ENCODE measurements at places on chromosomes 13 and 19. TPM values are rescaled to one million over a fixed set of nuclear protein-coding genes. Genes with fewer than 3 reads are reported as not detected.

Gene SHC2
- 343 TPM for total RNA-seq

Gene TMIGD2
- total RNA-seq: not detected

Gene CGB3
- not detected for total RNA-seq

Gene KIR3DL2
- total RNA-seq: not detected

Gene MAMSTR
- 2.7 TPM for total RNA-seq

Gene NLRP4
- total RNA-seq: not detected

Gene SERPINE3
- not detected for total RNA-seq

Gene ZNF784
- 8.4 TPM for total RNA-seq

Gene LILRB4
- total RNA-seq: 0.44 TPM

Gene SMAD9
- 43.6 TPM for total RNA-seq

Gene MAP3K10
- total RNA-seq: 66.9 TPM

Gene C19orf53
- total RNA-seq: 68.3 TPM

Gene ZNF253
- 56.0 TPM for total RNA-seq

Gene CD37
- total RNA-seq: not detected

Gene LILRA1
- total RNA-seq: not detected

Gene PLIN4
- 0.27 TPM for total RNA-seq

Gene GRK1
- total RNA-seq: 1.2 TPM

DNA sequence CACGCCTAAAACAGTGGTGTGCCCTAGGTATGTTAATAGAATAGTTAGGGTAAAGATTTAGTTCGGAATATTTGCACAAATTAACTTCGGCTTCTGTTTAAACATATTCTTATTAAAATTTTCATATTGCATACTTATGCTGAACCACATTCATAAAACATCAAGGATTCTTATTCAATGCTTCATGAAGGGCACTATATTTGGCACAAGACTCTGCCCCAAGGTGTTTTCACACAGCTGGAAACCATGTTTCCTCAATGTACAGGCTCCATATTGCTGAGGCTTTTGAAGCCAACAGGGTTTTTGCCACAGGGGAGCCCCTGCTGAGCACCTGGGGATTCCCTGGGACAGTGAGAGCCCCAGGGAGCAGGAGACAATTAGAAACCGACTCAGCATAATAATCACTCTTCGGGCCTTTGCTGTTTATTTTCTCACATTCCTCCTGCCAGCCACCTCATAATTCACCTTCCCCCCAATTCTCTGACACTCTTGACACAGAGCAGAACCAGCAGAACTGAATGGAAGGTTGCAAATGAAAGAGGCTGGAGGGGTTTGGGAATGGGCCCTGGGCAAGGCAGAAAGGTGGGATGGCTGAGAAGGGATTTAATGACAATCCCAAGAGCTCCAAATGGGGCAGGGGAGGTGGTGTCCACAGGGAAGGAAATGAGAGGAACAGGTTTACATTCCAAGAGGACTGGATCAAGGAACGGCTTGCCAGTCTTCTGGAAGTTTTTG lies 72.3 kb upstream of the POMP start:
- DNase-seq: no peak

GRCh38 chr13:35496761-35497386 lies 20.4 kb upstream of the MAB21L1 start:
- no peak for DNase-seq

GRCh38 chr13:95505986-95506385 lies 46.5 kb upstream of the CLDN10 start:
- no peak for DNase-seq

- peak; percentile 76 for DNase-seq
Measured at GRCh38 chr19:40217027-40217810, 965 bp downstream of the TTC9B start.

DNA sequence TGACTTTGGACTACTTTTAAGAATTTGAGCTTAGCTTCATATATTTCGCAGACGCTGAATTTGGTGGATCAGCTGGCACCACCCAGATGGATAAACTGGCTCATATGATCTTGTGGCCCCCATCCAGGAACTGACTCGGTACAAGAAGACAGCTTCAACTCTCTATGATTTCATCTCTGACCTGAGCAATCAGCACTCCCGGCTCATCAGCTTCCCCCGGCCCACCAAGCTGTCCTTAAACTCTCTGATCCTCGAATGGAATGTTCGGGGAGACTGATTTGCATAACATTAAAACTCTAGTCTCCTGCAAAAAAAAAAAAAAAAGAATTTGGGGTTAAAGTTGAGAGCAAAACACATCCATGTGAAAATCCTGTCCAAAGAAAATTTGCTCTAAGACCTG lies 71.4 kb upstream of the IRS2 start:
- DNase-seq: no peak

- peak; percentile 16 for DNase-seq
Measured at GRCh38 chr19:15871570-15871969, 26.3 kb downstream of the CYP4F2 start.

- no peak for DNase-seq
Measured at GRCh38 chr13:28820099-28821051, at the start of gene MTUS2. TSS of gene MTUS2 (plus strand) at chr13:28820339.

- no peak for DNase-seq
Measured at GRCh38 chr13:99425485-99426341, 75.6 kb upstream of the TM9SF2 start.

DNA sequence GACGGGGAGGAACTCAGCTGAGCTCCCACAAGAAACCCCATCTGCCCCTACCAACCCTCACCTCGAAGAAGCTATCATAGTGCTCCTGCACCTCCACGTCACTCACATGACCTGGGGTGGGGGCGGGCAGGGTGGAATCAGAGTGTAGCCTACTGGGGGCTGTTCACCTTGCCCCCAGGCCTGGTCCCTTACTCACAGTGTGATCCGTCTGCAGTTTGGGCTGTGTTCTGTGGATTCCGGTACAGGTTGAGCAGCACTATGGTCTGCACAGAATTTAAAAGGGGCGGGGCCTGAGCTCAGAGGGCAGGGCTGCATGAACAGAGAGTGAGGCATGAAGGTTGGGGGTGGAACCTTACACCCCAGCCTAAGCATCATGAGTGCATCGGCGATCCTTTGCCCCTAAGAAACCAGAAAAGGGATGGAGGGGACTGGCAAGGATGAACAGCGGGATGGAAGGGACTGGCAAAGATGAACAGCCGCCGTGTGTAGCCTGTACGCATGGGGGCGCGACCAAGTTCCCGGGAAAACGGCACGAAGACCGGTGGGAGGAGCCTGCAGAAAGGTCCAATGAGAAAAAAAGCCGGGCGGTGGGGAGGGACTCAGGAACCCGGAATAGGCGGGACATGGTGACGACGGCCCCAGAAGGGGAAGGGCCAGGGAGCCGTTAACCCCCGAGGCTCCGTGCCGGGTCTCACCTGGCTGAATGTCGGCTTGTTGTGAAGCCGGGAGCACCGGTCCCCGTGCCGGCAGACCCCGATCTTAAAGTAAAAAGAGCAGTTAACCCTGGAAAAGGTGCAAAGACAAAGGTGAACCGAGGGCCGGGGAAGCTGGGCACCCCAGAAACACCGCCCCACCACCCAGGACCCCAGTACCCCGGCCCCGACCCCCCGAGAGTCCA lies 539 bp downstream of the U2AF1L4 start:
- DNase-seq: peak; percentile 95

DNA sequence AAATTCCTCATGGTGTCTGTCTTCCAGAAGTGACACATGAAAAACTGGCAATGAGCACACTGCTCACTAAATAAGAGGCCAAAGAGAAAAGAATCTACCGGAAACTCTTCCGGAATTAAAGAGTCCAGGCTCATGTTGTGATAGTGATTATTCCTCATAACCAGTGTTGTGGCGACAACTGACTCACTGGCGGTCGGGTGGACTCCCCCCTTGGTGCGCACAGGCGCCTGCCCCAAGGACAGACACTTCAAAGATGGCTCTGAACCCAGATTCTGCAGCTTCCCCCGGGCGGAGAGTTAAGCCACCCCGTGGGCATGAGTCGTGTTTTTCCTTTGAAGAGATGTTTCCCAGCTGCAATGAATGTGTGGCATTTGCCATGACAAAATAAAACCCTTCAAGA lies 10.3 kb downstream of the IL17D start:
- DNase-seq: no peak

GRCh38 chr13:111503905-111504695 lies 183.7 kb downstream of the TEX29 start:
- DNase-seq: no peak

- no peak for DNase-seq
Measured at GRCh38 chr19:1302533-1303239, 17.0 kb downstream of the EFNA2 start.

DNA sequence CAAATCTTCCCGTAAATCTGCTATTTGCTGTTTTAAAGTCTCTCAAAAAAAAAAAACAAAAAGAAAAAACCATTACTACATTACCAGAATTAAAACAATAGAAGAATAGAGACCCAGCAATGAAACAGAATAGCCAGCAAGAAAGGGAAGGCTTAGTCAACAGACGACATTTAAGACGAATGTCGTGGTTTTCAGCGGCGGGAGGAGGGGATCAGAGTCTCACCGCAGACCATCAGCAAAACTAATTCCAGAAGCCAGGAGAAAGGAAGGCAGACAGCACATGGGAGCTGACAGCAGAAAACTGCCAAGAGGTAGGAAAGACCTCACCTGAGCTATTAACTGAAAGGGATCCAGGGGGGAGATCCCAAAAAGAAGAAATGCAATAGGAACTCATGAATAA lies 128.9 kb downstream of the RNF17 start:
- no peak for DNase-seq

- DNase-seq: peak; percentile 66
Measured at GRCh38 chr13:57633950-57634838, 2.6 kb downstream of the PCDH17 start.

GRCh38 chr13:42832341-42833096 lies 51.1 kb downstream of the FAM216B start:
- no peak for DNase-seq

- DNase-seq: no peak
Measured at GRCh38 chr19:45058622-45059159, 17.6 kb downstream of the ZNF296 start.

DNA sequence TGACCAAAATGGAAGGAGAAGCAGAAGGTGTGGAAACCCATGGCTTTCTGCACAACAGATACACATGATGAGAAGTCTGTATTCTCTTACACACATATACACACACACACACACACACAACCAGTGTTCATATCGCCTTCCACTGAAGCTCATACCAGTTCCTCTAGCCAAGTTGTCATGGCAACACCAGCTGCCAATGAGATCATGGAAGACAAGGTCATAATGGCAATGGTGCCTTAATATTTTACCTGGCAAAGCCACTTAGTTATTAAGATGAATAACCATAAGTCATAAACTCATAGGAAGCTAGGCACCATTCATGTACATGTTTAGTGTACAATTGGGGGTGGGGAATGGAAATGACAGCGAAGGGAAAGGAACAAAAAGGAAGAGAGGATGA lies 2.6 kb upstream of the DHRS12 start:
- DNase-seq: no peak

- no peak for DNase-seq
Measured at GRCh38 chr19:51150627-51151026, 8.5 kb downstream of the SIGLEC7 start.

DNA sequence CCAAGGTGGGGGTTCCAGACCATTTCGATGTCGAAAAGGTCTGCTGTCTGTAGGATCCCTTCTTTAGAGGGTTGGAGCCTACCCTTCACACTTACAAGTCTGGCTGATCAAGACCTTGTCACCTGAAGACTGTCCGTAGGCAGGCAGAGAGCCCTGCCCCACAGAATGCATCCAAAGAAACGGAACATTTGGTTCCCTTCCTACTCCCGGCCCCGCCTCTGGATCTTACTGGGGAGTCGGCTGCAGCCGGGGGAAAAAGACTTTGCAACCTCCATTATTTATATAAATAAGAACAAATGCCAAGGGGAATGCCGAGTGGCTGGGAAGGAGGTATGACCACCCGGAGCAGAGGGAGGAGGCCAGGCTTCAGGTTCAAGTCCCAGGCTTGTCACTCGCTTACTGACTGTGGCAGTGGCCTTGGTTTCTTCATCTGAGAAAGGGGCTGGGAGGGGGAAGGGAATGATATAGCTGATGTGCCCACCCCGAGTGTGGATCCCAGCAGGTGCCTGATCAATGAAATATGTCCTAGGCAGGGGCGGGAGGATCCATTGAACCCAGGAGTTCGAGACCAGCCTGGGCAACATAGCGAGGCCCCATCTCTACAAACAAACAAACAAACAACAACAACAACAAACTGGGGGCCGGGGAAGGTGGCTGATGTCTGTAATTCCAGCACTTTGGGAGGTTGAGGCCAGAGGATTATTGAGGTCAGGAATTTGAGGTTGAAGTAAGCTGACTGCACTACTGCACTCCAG lies 48.7 kb downstream of the RFX2 start:
- DNase-seq: no peak

DNA sequence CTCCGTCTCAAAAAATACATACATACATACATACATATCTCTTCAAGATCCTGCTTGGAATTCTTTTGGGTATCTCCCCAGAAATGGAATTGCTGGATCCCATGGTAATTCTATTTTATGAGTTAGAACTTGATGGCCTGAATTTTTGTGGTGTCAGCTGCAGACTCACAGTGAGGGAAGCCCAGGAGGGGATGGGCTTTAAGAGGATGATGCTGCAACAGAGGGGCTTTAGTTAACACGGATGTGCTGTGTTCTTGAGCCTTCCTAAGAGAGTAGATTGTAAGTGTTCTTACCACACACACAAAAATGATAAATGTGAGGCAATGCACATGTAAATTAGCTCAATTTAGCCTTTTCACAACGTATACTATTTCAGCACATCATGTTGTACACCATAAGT lies 31.8 kb downstream of the CACNG6 start:
- DNase-seq: no peak

DNA sequence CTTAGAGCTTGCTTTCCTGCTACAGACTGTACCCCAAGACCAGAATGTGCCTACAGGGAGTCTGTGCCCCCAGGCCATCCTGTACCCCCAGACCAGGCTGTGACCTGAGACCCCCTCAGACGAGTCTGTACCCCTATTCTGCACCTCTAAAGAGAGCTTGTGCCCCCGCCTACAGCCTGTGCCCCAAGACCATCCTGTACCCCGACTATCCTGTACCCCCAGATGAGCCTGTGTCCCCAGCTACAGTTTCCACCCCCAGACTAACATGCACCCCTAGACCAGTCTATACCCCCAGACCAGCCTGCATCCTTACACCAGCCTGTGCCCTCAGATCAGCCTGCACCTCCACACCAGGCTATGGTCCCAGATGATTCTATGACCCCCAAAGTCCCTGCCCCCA lies 2.0 kb downstream of the CACNG6 start:
- DNase-seq: no peak

DNA sequence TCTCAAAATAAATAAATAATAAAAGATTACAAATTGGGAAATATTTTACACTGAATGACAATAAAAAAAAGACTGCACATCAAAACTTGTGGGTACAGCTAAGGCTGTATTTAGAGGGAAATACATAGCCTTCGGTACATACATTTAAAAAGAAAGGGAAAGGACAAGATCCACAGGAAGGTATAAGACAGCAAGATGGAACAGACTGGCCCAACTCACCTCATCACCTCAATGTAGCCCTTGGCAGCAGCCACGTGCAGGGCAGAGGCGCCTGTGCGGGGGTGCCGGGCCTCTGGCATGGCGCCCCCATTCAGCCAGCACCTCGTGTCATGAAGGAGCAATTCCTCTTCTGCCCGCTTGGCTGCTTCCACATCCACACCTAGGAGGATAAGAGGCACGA lies 14.2 kb downstream of the PPP1R12C start:
- no peak for DNase-seq
